ENCODE measurements at places on chromosomes 12 and 14. TPM values are rescaled to one million over a fixed set of nuclear protein-coding genes. Genes with fewer than 3 reads are reported as not detected.

Gene DAO
- polyA plus RNA-seq: not detected

Gene ALDH1L2
- 4.0 TPM for polyA plus RNA-seq

Gene SIX1
- polyA plus RNA-seq: 1.0 TPM

Gene EFS
- polyA plus RNA-seq: 46.7 TPM

Gene TSPAN8
- polyA plus RNA-seq: 0.95 TPM

Gene CARMIL3
- polyA plus RNA-seq: 1.2 TPM
